GM13976 (cell line): ENCODE measurements at places on chromosomes 6 and 20.

DNA sequence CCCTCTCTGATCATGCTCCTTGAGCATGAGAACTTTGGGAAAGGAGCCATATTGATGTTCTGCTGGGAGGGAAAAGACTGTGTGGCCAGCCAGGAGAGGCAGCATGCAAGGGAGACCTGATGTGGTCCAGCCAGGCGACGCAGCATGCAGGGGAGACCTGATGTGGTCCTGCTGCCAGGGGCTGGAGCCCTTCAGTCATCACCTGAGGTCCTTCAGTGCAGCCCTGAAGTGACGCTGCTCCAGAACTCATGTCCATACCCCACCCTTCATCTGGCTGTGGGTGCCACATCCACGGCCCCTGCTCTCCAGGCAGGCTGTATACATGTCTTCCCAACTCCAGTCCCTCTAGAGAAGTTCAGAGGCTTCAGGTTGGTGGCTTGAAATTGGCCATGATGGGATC is 134.4 kb downstream of the ERMARD start:
- DNase-seq = no peak

- no peak for DNase-seq
Measured at GRCh38 chr6:86273936-86274335, 631.2 kb upstream of the SYNCRIP start.

- DNase-seq = no peak
Measured at GRCh38 chr6:117397536-117398227, 28.1 kb downstream of the ROS1 start.

GRCh38 chr6:138537106-138537505 is 37.8 kb upstream of the NHSL1 start:
- no peak for DNase-seq

DNA sequence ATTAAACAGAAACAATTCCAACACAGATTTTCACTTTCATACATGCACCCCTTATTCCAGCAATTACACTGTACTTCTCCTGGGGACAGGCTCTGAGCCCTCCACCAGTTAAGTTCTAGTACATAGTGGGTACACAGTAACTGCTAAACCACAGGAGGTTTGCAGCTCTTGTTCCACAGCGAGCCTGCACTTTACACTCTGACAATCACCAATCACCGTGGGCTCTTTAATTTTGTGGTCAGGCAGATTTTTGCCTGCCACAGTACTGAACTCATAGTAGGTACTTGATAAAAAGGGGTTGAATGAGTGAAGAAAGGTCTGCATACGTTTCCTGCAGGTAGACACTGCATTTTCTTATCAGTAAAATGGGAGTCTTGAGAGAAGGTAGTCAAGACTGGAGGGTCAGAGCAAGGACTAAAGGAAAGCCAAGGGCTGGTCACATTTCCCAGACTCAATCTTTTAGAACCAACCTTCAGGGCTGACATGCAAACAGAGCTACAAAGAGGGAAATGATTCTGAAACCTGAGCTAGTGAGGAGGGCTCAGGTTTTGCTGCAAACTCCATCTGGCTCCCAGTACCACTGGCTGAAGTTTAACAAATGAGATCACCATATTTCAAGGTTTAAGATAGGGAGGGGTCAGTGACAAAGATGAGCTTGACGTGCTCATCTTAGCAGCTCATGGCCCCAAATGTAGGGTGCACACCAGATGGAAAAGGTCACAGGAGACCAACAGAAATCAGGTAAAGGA is 404.6 kb downstream of the BTBD9 start:
- DNase-seq = peak; percentile 49

DNA sequence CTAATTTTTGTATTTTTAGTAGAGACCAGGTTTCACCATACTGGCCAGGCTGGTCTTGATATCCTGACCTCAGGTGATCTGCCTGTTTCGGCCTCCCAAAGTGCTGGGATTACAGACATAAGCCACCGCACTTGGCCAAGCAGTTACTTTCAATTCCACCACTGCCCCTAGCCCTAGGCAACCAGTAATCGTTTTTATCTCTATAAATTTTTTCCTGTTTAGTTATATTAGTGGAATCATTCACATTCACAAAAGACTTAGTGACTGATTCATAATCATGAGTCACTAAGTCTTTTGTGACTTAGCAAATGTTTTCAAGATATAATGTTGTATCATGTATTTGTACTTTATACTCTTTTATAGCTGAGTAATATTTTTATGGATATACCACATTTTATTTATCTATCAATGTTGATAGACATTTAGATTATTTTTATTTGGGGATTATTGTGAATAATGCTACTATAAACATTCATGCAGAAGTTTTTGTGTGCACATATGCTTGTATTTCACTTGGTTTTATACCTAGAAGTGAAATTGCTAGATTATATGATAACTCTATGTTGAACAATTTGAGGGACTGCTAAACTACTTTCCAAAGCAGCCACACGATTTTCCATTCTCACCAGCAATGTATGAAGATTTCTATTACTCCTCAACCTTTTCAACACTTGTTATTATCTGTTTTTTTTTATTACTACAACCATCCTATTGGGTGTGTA is 421.4 kb upstream of the ID4 start:
- no peak for DNase-seq

- no peak for DNase-seq
Measured at GRCh38 chr20:40278673-40279072, 410.4 kb downstream of the MAFB start.
